ENCODE measurements at places on chromosomes 3 and 15.

DNA sequence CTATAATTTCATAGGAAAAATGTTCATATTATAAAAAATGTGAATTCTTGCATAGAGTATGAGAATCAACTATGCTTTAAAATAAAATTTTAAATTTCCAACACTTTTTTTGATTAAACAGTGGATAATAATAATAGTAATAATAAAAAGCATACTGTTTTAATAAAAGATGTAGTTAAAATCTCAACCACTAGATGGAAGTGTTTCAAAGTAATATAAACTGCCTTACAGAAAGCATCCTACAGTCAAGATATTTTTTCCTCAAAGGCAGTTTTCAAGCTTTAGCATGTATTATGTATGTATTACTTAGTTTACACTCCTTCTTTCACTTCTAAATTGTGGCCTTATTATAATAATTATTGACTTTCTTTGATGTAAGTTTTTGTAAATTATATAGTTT is 217.5 kb downstream of the CHL1 start:
- no peak for DNase-seq

DNA sequence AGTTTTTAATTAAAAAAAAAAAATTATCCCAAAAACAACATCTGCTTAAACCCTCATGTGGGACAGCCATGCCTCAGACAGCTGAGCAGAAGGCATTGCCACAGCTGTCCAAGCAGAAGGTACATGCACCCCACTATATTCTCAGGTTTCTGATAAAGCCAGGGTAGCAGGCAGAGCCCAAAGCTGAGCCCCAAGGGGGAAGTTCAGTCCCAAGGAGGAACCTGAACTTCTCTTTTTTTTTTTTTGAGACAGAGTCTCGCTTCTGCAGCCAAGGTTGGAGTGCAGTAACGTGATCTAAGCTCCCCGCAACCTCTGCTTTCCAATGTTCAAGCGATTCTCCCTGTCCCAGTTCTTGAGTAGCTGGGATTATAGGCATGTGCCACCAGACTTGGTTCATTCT is 33.2 kb downstream of the MKRN2 start:
- no peak for DNase-seq

GRCh38 chr3:43855674-43856299 is 165.0 kb downstream of the ABHD5 start:
- DNase-seq = peak; percentile 22

GRCh38 chr3:179768080-179768479 is 115.2 kb downstream of the USP13 start:
- no peak for DNase-seq

- DNase-seq = no peak
Measured at GRCh38 chr3:173217127-173217526, 76.1 kb upstream of the SPATA16 start.

DNA sequence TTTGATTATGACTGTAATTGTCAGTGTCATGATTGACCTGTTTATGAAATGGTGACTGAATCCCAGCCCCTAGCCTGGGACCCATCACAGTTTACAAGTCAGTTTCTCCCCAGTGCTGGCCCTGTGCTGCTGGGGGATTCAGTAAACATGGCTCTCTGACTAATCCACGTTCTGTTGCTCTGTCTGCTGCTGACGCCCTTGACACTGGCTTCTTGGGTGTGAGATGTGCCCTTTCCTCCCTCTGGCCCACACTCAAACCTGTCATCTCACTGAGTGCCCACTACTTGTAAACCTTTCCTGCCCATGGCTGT is 84.2 kb downstream of the COL6A5 start:
- DNase-seq = no peak

GRCh38 chr3:141356046-141356445 is 12.3 kb upstream of the ZBTB38 start:
- DNase-seq = no peak

DNA sequence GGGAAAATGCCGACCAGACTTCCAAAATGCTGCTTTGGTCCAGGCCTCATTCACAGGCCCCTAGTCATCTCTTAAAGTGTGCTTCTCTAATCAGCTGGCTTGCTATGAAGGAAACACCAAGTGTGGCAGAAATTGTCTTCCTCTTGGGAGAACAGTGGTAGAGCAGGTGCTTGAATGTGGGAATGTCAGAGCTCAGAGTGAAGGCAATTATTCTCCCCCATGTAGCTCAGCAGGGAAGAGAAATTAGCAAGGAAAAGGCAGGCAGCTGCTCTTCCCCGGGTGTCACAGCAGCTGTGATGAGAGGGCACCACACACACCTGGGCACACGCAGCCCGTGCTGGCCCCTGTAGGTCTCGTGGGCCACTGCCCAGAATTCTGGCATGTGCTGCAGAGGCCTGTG is 358.5 kb downstream of the WDR72 start:
- no peak for DNase-seq

- no peak for DNase-seq
Measured at GRCh38 chr3:108133858-108134554, 43.2 kb upstream of the CD47 start.

- no peak for DNase-seq
Measured at GRCh38 chr15:69092159-69092558, 68.3 kb upstream of the GLCE start.

GRCh38 chr3:192831111-192831644 is 86.5 kb downstream of the MB21D2 start:
- no peak for DNase-seq

DNA sequence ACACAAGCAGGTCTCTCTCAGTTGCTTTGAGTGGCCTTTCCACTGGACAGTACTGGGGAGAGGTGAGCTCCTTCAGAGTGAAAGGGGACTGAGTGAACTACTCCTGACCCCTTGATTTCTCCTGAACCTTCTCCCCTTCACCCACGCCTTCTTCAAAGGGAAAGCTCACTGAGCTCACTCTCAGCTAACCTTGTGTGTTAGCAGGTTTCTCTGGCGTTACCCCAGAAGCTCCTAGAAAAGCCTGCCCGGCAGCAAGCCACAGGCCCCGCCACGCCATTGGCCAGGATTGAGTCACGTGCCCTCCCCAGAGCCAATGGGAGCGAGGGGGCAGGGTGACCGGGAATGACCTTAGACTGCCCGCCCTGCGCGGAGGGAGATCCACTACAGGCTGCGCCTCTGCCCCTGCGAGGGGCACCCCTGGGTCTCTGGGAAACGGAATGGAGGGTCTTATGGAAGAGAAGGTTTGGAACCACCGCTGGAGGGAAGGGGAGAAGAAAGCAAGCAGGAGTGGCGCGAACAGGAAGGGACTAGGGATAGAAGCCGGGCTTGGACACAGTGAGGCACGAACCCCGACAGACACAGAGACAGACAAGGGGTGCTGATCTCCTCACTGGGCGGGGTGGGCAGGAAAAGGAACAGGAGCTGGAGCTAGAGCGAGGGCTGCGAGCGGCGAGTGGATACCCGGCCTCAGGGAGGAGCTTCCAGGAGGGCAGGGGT is 17.4 kb upstream of the CLK3 start:
- DNase-seq = peak; percentile 84

GRCh38 chr3:177106594-177106993 is 90.7 kb downstream of the TBL1XR1 start:
- no peak for DNase-seq

DNA sequence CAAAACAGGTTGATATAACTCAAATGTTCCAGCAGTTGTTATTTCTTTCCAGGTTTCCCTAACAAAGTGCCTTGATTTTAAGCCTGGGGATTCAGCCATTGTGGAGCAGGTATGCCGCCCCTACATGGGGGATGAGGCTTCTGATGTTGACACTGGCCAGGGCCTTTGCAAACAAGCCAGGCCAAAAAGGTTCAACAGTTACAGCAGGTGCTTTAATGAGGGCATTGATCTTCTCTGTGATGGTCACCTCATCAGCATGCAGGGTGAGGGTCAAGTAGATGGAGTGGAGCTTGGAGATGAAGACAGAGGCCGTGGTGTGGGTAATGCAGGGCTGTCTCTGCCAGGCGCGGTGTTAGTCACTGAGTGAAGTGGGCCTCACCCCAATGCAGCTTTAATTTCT is 22.6 kb upstream of the EHHADH start:
- no peak for DNase-seq

- no peak for DNase-seq
Measured at GRCh38 chr15:64478863-64479262, 18.5 kb downstream of the ZNF609 start.

GRCh38 chr15:34358367-34358766 is 8.6 kb downstream of the LPCAT4 start:
- no peak for DNase-seq

GRCh38 chr3:139564294-139564861 is 24.8 kb upstream of the RBP1 start:
- DNase-seq = no peak
